ENCODE measurements at places on chromosomes 16 and 17. TPM values are rescaled to one million over a fixed set of nuclear protein-coding genes. Genes with fewer than 3 reads are reported as not detected.

The NOMO2 gene
- 99.4 TPM for total RNA-seq

The SSTR5 gene
- 0.51 TPM for total RNA-seq

The NPIPB13 gene
- 3.1 TPM for total RNA-seq

The CRYBA1 gene
- total RNA-seq: not detected

The ANKRD40CL gene
- not detected for total RNA-seq

The CCR7 gene
- 0.50 TPM for total RNA-seq

The SCNN1B gene
- total RNA-seq: 0.86 TPM

The C1QTNF1 gene
- 59.1 TPM for total RNA-seq

The SMIM22 gene
- total RNA-seq: not detected

The MEOX1 gene
- not detected for total RNA-seq

The SLFN14 gene
- total RNA-seq: not detected

The WNT3 gene
- 3.9 TPM for total RNA-seq

The PNMT gene
- 0.44 TPM for total RNA-seq

The GSE1 gene
- 22.7 TPM for total RNA-seq

The P3H4 gene
- total RNA-seq: 31.0 TPM

The CCL18 gene
- total RNA-seq: not detected

The ZNF830 gene
- total RNA-seq: 15.0 TPM

The FOXO3B gene
- 4.2 TPM for total RNA-seq

The APOBR gene
- total RNA-seq: 0.13 TPM

The CLEC3A gene
- total RNA-seq: not detected

The MYH2 gene
- not detected for total RNA-seq

The CTRB1 gene
- not detected for total RNA-seq

The RNU2-1 gene
- not detected for total RNA-seq

The C1QTNF8 gene
- 0.08 TPM for total RNA-seq

The WRAP53 gene
- 40.4 TPM for total RNA-seq

The SLC6A2 gene
- 0.05 TPM for total RNA-seq

The CRISPLD2 gene
- total RNA-seq: 4.2 TPM

The ZNF598 gene
- 61.2 TPM for total RNA-seq

The DYNLRB2 gene
- not detected for total RNA-seq

The TNP2 gene
- not detected for total RNA-seq

The MYADML2 gene
- not detected for total RNA-seq

The FOXN1 gene
- 0.03 TPM for total RNA-seq

The ZFP1 gene
- total RNA-seq: 8.2 TPM

The TAF15 gene
- 214 TPM for total RNA-seq

The SLFN11 gene
- 4.4 TPM for total RNA-seq

The CHAD gene
- total RNA-seq: not detected

The CD300A gene
- 0.06 TPM for total RNA-seq

The PABPN1L gene
- total RNA-seq: not detected

The KDM6B gene
- total RNA-seq: 15.7 TPM

Measured in A549 treated with AZD2906 at 1 μM for 4 hours (cell line).